Skeletal muscle cell (primary cell): ENCODE measurements at places on chromosomes 11 and 22.

DNA sequence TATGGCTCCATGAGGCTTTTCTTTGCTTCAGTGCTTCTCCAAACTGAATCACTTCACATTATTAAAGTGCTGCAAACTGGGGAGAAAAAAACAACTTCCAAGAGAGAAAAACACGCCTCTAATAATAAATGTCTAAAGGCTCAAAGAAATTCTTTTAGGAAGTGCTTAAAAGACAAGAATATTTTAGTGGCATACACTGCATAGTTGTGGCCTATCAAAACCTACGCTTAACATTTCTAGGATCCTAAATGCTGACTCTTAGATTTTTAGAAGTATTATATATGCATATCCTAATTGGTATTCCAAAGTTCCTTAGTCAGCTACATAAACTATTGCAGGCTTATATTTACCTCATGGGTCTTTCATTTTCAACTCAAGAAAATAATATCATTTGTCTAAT, 879.0 kb upstream of the CCDC90B start:
- DNase-seq = no peak

GRCh38 chr11:19243143-19243542, 2.4 kb upstream of the E2F8 start:
- no peak for DNase-seq

DNA sequence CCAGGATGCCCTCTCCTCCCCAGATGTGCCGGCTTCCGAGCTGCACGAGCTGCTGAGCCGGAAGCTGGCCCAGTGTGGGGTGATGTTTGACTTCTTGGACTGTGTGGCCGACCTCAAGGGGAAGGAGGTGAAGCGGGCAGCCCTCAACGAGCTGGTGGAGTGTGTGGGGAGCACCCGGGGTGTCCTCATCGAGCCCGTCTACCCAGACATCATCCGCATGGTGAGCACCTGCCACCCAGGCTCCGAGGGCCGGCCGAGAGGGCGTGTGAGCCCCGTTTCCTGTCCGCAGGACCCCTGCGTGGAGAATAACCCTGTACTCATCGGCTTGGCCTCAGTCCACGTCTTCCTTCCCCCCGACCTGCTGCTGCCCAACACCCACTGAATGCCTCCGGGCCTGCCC, 2.2 kb downstream of the PPP2R5B start:
- no peak for DNase-seq

DNA sequence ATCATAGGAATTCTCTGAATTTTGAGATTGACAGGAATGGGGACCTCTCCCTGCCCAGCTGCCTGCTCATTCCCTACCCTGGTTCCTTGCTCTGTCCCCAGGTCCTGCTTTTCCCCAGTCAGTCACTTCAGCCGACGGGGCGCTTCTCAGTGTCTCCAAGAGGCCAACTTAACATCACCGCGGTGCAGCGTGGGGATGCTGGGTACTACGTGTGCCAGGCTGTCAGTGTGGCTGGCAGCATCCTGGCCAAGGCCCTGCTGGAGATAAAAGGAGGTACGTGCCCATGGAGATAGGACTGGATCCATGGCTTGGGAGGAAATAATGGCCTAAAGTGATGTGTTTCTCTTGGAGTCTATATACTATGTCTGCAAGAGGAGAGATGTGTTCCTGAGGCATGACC, 7.0 kb downstream of the ROBO3 start:
- no peak for DNase-seq

DNA sequence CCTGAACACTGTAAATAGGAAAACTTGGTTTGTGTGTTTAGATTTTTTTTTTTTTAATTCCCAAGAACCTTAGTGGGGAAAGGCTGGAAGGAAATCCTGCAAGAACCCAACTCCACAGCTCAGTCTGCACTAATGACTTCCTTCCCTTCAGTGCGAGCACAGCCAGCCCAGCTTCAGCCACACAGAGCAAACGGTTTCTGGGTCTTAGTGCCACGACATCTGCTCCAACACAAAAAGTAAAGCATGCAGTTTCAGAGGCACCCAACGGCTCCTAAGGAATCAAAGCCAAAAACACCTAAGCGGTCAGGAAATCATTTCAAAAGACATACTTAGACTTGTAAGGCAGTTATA, 236.1 kb downstream of the TTC28 start:
- DNase-seq = no peak

GRCh38 chr22:43534916-43535315, 123.1 kb downstream of the MPPED1 start:
- DNase-seq = no peak

- DNase-seq = no peak
Observed at GRCh38 chr11:73203322-73203721, 14.8 kb upstream of the P2RY2 start.

GRCh38 chr11:132941024-132941646, 591.2 kb downstream of the OPCML start:
- no peak for DNase-seq

DNA sequence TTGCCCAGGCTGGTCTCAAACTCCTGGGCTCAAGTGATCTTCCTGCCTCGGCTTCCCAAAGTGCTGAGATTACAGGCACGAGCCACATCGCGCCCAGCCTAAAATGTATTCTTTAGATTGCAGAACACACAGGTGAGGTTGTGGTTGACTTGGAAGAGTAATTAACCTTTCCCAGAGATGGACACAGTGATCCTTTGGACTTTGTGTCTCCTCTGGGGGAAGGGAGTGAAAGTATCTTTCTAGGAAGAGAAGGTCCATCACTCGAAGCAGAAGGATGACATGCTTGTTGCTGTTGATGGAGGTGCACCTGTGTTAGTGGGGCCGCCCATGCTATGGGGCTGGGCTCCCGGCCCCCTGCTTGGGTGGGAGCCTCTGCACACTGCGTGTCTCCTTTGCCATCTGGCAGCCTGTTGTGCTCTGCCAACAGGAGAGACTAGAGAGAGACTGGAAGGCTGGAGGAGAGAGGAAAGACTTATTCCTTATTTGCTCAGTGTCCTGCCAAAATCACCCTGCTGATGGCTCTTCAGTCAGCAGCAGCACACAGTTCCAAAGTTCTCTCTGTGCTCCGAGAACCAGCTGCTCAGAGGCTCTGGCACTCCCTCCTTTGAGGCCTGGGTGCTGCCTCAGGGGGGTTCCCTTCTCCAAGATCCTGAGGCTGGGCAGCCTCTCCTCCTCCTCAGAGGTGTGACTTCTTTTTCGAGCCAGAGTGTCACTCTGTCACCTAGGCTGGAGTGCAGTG, 33.1 kb upstream of the CYB5R3 start:
- no peak for DNase-seq

GRCh38 chr22:39546889-39547586, 14.5 kb upstream of the RPS19BP1 start:
- DNase-seq = no peak

DNA sequence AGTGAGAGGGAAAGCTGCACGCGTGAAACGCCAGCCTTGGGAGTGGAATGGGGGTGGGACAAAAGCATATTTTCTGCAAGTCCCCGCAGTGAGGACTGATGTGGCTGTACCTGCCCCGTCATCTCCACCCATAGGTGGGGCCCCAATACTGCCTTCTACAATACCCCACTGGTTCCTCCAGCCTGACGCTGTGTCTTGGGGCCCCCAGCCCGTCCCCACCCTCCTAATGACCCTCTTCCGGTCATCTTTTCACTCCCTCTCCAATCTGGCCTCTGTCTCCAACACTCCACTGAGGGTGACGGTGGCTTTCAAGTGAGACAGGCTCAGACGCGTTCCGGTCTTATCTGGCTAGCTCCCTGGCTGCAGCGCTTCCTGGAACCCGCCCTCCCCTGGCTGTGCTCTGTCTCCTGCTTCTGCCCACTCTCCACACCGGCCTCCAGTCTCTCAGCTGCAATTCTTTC, 104.2 kb downstream of the MICAL3 start:
- no peak for DNase-seq
